ENCODE measurements at places on chromosomes 12 and 14. TPM values are rescaled to one million over a fixed set of nuclear protein-coding genes. Genes with fewer than 3 reads are reported as not detected.

DNA sequence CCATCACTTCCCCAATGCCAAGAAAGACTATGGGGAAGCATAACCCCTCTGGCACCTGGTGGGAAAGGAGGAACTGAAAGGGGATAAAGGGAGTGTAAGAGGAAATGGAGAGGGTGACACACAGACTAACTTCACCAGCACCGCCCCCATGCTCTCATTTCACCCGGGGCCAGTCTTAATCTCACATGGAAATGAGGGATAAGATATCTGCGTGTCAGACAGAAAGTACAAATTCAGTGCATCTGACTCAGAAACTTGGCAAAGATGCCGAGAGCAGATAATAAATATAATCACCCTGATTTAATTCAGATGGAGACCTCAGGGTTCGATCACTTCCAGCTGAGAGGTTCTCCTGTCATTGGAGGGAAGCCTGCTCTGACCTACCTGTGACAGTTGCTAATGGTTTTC, 191.6 kb downstream of the DUSP6 start:
- DNase-seq: no peak

- no peak for DNase-seq
Measured at GRCh38 chr14:81415781-81416180, 15.7 kb upstream of the STON2 start.

Gene RHEBL1
- 1.6 TPM for total RNA-seq

- no peak for DNase-seq
Measured at GRCh38 chr14:32244404-32244803, 41.3 kb upstream of the RNU6-8 start.

GRCh38 chr12:59874781-59875180, 279.0 kb downstream of the SLC16A7 start:
- DNase-seq: no peak

- DNase-seq: peak; percentile 32
Measured at GRCh38 chr14:87131879-87132278, 861.1 kb downstream of the GALC start.

Gene AP5M1
- total RNA-seq: 18.7 TPM

- no peak for DNase-seq
Measured at GRCh38 chr14:105527381-105527825, 1.0 kb downstream of the TMEM121 start.

DNA sequence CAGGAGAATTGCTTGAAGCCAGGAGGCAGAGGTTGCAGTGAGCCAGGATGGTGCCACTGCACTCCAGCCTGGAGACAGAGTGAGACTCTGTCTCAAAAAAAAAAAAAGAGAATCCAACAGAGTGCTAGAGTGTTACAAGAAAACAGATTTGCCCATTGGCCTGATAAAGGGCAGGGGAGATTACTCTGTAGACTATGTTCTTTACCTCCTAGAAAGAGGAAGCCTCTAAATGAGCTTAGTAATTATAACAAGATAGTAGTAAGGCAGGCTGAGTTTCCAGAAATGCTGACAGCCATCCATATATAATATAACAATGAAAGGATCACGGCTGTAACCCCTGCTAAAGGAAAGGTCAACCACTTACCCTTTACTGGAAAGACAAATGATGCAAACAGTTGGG, 24.4 kb downstream of the AK7 start:
- DNase-seq: no peak

Gene ACOT6
- not detected for total RNA-seq

Gene GYS2
- total RNA-seq: not detected

- DNase-seq: no peak
Measured at GRCh38 chr14:51337520-51337919, 97.5 kb downstream of the TMX1 start.

GRCh38 chr12:81585787-81586186, 173.4 kb downstream of the PPFIA2 start:
- no peak for DNase-seq

Gene DACT1
- total RNA-seq: 3.4 TPM

- DNase-seq: no peak
Measured at GRCh38 chr14:69263364-69263763, 3.4 kb downstream of the GALNT16 start.

DNA sequence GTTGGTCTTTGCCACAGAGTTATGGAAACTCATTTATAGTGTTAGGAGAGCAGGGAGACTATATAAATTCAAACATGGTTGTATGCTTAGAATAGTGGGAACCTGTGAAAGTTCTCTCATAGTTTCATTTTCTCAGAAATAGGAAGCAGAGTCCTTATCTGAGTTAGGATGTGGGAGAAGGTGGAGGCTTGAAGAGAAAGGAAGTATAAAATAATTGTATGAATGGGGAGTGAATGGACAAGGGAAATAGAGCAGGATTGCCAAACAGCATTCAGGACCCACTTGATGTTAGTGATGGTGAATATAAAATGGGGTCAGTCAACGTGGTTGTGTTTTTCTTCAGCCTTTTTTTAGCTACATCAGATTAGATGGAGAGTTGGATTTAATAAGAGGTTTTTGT, 34.0 kb upstream of the TPH2 start:
- no peak for DNase-seq

DNA sequence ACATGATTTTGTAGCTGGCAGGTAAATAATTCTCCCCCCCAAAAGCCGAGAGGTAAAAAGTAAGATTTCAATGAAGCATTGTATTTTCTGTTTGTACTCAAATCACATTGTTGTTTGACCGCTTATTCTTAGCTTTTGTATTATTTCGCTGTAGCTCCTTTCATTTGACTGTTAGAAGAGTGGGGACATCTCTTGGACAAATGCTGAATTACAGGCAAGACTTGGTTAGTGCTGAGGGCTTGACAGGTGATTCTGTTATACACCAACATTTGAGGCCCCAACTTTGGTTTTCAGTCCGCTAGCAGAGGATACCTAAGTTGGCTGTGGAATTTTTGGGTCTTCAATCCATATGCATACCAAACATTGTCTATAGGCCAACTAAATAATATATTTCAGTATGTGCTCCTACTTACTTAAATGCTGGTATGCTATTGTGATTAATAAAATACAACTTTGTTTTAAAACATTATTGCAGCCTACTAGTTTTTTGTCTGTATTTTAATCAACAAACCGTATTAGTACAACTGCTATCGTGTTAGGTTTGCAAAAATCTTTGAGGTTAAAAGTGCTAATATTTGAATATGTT, 102.2 kb downstream of the ERC1 start:
- DNase-seq: peak; percentile 27

- no peak for DNase-seq
Measured at GRCh38 chr12:11040162-11040561, 9.0 kb upstream of the TAS2R31 start.

DNA sequence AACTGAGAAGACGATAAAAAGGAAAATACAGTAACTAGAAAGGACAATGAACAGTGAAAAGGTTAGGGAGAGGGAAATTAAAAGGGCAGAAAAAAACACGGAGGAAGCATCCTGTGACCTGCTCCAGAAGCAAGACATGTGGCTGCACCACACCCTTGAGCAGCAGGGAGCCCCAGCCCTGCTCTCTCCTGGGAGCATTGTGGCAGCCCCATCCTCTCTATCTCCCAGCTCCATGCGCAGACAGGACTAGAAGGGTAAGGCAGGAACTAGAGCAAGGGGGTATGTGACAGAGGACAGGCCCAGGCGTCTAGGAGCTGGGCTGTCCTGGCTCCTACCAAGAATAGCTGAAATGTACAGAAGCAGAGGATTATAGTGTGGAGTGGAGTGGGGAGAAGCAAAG, 38.6 kb upstream of the SMUG1 start:
- no peak for DNase-seq

Gene DEGS2
- total RNA-seq: not detected

GRCh38 chr12:103751171-103751570, 89.9 kb downstream of the NT5DC3 start:
- DNase-seq: no peak

Gene SLC10A1
- total RNA-seq: not detected

DNA sequence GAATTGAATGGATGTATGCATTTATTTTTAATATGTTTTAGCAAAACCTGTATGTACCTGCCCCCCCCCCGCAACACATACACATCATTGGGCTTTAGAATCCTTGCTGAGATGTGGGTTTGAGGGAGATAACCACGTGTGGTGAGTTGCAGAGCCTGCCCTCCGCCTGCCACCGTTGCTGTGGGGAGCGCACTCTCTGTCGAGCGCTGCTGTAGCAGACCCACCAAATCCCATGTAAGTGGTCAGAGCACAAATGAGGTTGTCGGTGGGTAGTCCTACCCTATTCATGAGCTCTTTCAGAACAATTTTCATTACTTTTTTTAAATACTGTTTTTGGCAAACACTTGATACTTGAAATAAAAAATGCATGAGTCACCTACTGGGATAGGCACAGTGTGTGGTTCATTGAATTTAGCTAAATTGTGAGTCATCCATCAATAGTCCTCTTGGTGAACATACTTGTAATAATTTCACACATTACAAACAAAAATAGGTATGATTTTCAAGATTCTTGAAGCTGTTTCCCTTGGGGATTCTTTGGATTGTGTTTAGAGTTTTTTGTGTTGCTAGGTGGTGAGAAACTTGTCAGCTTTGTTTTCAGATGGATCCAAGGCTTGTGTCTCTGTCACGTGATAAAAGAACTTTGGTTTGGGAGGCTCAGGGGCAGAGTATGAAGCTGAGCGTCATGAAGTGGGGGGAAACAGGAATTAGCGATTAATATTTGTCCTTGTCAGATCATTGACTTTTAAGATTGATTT, 107.6 kb downstream of the PTCSC3 start:
- DNase-seq: peak; percentile 76

- no peak for DNase-seq
Measured at GRCh38 chr12:131618303-131618658, 92.6 kb upstream of the SFSWAP start.

Gene PIK3C2G
- total RNA-seq: under 0.01 TPM

GRCh38 chr12:84605983-84606382, 306.6 kb downstream of the SLC6A15 start:
- no peak for DNase-seq

Gene IL23A
- total RNA-seq: 26.1 TPM

- no peak for DNase-seq
Measured at GRCh38 chr12:1820191-1820895, at the start of gene LRTM2. Gene LRTM2 (plus strand): TSS chr12:1820565. CDS start chr12:1828149, 7,584 bp downstream.

Gene RAB21
- 33.2 TPM for total RNA-seq

- DNase-seq: no peak
Measured at GRCh38 chr14:58732387-58732786, 94.6 kb downstream of the DACT1 start.
